ENCODE measurements at places on chromosomes 5 and 9. TPM values are rescaled to one million over a fixed set of nuclear protein-coding genes. Genes with fewer than 3 reads are reported as not detected.

DNA sequence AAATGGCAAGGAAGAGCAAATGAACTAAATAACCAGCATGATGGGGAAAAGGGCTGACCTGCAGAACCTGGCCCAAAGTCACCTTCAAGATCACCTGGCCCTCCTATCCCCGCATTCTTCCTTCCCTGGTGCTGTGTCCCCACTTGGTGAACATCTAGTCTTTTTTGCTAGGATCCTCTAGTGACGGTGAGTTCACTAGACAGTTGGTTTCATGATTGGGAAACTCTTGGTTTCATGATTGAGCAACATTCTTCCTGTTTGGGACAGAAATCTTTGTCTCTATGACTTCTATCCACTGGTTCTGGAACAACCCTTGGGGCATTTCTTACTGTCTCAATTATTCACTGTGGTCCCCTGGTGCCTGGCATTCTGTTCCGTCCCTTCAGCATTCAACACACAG lies 50.2 kb upstream of the DAB2IP start:
- H3K27me3 ChIP-seq: no peaks in the 10 kb centered on the region
- H3K4me1 ChIP-seq: peaks cover 49% of the 10 kb centered on the region
- H3K36me3 ChIP-seq: no peaks in the 10 kb centered on the region
- no peak overlapping the region for H3K4me3 ChIP-seq
- no peak overlapping the region for H3K27ac ChIP-seq

- H3K4me3 ChIP-seq: no peak overlapping the region
- peak overlapping the region; percentile 65 for H3K27ac ChIP-seq
- peaks cover 4% of the 10 kb centered on the region for H3K36me3 ChIP-seq
- no peak for DNase-seq
Measured at GRCh38 chr5:124633209-124633608, 113.2 kb downstream of the ZNF608 start.

GRCh38 chr9:9790216-9790872 lies 822.5 kb downstream of the PTPRD start:
- peak; percentile 64 for DNase-seq
- no peak overlapping the region for H3K27ac ChIP-seq
- no peak overlapping the region for H3K4me3 ChIP-seq
- H3K36me3 ChIP-seq: no peaks in the 10 kb centered on the region
- H3K4me1 ChIP-seq: no peaks in the 10 kb centered on the region

GRCh38 chr5:76294573-76294972 lies 108.5 kb upstream of the IQGAP2 start:
- no peak overlapping the region for H3K4me3 ChIP-seq
- no peak overlapping the region for H3K27ac ChIP-seq
- no peak for DNase-seq

DNA sequence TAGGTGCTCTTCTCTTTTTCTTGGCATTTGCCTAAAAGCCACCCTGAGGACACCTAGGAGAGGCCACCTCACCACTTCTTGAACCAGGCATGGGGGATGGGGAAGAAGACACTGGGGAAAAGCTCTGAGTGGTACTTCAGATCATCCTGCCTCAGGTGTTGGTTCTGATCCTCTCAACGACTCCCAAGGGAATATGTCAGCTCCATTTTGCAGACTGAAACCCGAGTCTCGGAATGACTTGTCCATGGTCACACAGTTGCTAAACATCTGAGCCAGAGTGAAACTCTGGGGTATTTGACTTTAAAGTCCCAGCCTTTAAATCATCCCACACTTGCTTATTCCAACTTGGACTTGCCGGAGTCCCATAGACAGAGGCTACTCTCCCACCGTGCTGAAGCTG lies 120.6 kb upstream of the GABRP start:
- no peak for DNase-seq
- H3K27me3 ChIP-seq: no peaks in the 10 kb centered on the region
- no peak overlapping the region for H3K27ac ChIP-seq

- no peaks in the 10 kb centered on the region for H3K4me1 ChIP-seq
- no peak overlapping the region for H3K4me3 ChIP-seq
- no peak for DNase-seq
Measured at GRCh38 chr9:11702548-11702947, 990.6 kb upstream of the TYRP1 start.

DNA sequence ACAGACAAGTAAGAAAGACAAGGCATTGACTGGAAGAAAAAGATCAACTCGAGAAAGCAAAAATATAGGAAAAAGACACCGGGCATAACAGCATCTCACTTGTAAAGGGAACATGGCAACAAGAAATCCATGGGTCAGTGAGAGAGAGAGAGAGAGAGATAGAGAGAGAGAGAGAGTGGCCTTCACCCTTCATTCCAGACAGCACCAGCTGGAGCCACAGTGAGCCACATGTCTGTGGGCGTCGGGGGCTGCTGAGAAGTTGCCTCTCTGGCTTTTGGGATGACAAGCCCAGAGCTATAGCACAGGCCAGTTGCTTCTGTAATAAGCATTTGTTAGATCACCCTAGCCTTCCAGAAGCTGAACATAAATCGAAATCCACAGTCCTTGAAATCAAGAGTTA lies 20.3 kb upstream of the ENC1 start:
- H3K27ac ChIP-seq: no peak overlapping the region
- no peaks in the 10 kb centered on the region for H3K4me1 ChIP-seq
- no peaks in the 10 kb centered on the region for H3K36me3 ChIP-seq
- no peaks in the 10 kb centered on the region for H3K27me3 ChIP-seq

GRCh38 chr5:38925154-38925925 lies 79.5 kb downstream of the OSMR start:
- H3K4me3 ChIP-seq: no peak overlapping the region
- DNase-seq: peak; percentile 57
- H3K27me3 ChIP-seq: no peaks in the 10 kb centered on the region
- H3K36me3 ChIP-seq: no peaks in the 10 kb centered on the region

GRCh38 chr5:133304707-133305216 lies 252.9 kb downstream of the HSPA4 start:
- H3K27me3 ChIP-seq: no peaks in the 10 kb centered on the region
- H3K27ac ChIP-seq: no peak overlapping the region
- no peaks in the 10 kb centered on the region for H3K4me1 ChIP-seq
- H3K36me3 ChIP-seq: no peaks in the 10 kb centered on the region
- DNase-seq: no peak

GRCh38 chr9:99237356-99237755 lies 15.3 kb downstream of the SEC61B start:
- peaks cover 4% of the 10 kb centered on the region for H3K4me1 ChIP-seq
- H3K27ac ChIP-seq: no peak overlapping the region
- H3K36me3 ChIP-seq: no peaks in the 10 kb centered on the region
- no peak for DNase-seq
- no peaks in the 10 kb centered on the region for H3K27me3 ChIP-seq

GRCh38 chr5:86971034-86971571 lies 296.6 kb upstream of the RASA1 start:
- H3K4me1 ChIP-seq: no peaks in the 10 kb centered on the region
- DNase-seq: peak; percentile 64
- H3K4me3 ChIP-seq: no peak overlapping the region
- H3K27me3 ChIP-seq: no peaks in the 10 kb centered on the region
- no peaks in the 10 kb centered on the region for H3K36me3 ChIP-seq

DNA sequence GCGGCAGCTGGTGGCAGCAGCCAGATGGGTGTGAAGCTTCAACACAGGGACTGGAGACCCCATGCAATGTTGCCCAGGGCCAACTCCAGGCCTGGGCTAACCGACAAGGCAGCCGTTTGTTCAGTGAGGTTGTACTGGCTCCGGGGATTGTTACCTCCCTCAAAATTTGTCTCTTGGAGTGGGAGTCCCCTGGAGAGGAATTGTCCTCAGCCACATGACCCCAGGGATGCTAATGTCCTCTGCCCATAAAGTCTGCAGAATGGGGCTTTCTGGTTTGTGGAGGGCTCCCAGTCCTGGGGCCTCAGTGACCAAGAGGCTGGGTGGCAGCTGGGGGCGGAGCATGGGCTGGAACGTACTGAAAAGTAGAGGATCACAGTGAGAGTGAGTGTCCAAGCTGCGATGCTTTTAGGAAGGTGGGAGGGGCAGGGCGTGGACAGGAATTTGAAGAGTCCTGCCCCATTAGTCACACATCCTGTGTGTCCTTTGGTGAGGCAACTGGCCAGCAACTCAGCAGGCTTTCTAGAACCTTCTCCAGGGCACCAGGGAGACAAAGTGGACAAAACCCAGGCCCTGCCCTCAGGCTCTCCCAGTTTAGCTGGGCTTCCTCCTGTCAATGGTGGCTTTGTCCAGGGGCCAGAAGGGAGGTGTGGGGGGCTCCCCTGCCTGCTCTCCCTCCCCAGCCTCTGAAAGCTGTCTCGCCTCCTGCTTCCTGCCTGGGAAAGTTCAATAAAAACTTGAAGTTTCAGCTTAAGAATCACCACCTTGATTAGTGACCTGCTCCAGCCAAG lies 114.0 kb downstream of the NSG2 start:
- no peaks in the 10 kb centered on the region for H3K27me3 ChIP-seq
- no peak for DNase-seq
- no peak overlapping the region for H3K4me3 ChIP-seq
- no peaks in the 10 kb centered on the region for H3K4me1 ChIP-seq
- H3K36me3 ChIP-seq: no peaks in the 10 kb centered on the region
- H3K27ac ChIP-seq: no peak overlapping the region

DNA sequence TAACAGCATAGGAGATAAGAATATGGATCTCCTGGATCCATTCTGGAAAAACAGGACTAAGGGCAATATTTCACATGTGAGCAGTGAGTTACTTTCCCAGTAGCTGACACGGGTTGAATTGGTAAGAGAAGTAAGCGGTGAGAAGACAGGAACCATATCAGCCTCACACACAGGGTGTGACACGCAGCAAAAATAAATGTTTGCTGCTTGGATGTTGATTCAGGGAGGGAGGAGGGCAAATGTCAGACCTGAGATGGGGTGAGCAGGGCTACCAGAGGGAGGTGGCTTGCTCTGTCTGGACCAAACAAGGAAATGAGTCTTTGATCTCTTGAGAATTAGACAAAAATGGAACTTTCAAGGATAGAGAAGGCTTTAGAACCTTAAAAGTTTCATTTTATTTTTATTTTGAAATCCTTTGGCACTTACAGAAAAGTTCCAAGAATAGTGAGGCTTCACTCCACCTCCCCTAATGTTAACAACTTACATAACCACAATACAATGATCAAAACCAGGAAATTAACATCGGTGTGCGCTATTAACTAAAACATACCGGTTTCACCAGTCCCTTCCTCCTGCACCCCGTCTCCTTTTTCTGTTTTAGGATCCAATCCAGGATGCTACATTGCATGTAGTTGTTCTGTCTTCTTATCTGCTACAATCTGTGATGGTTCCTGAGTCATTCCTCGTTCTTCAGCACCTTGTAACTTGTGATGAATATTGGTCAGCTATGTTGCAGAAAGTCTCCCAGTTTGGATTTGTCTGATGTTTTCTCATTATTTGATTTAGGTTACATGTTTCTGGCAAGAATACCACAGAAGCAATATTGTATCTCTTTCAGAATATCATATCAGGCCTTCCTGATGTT lies 20.5 kb upstream of the ARHGEF28 start:
- DNase-seq: no peak
- H3K27me3 ChIP-seq: peaks cover 17% of the 10 kb centered on the region
- no peak overlapping the region for H3K27ac ChIP-seq
- no peak overlapping the region for H3K4me3 ChIP-seq
- no peaks in the 10 kb centered on the region for H3K36me3 ChIP-seq

GRCh38 chr5:123215929-123216702 lies 127.1 kb downstream of the PRDM6 start:
- H3K27ac ChIP-seq: no peak overlapping the region
- H3K4me3 ChIP-seq: no peak overlapping the region
- peaks cover 7% of the 10 kb centered on the region for H3K4me1 ChIP-seq
- no peak for DNase-seq

- no peak overlapping the region for H3K4me3 ChIP-seq
- peaks cover 20% of the 10 kb centered on the region for H3K36me3 ChIP-seq
- no peaks in the 10 kb centered on the region for H3K27me3 ChIP-seq
- no peak overlapping the region for H3K27ac ChIP-seq
- no peak for DNase-seq
- no peaks in the 10 kb centered on the region for H3K4me1 ChIP-seq
Measured at GRCh38 chr9:128484686-128485413, 19.7 kb upstream of the GLE1 start.

GRCh38 chr9:35518225-35518821 lies 28.4 kb downstream of the RUSC2 start:
- no peaks in the 10 kb centered on the region for H3K27me3 ChIP-seq
- peak; percentile 88 for DNase-seq
- no peak overlapping the region for H3K4me3 ChIP-seq
- H3K36me3 ChIP-seq: no peaks in the 10 kb centered on the region
- H3K27ac ChIP-seq: peak overlapping the region; percentile 93

DNA sequence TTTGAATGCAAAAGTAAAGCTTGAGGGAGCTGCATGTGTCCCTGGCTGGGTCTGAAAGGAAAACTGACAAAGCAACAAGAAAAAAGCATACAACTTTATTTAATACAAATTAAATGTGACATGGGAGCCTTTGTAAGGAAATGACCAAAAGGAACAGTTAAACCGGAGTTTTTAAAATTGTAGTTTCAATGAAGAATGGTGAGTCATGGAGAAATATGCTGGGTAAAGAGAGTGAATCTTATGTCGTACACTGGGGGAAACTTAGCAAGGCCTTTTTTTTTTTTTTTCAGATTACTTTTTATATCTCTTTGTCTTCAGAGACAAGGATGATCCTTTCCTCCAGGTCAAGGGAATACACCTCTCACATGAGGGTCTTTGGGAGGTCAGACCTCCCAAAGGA lies 50.1 kb upstream of the FBXL17 start:
- H3K36me3 ChIP-seq: no peaks in the 10 kb centered on the region
- no peaks in the 10 kb centered on the region for H3K27me3 ChIP-seq
- H3K4me3 ChIP-seq: no peak overlapping the region
- H3K27ac ChIP-seq: no peak overlapping the region

DNA sequence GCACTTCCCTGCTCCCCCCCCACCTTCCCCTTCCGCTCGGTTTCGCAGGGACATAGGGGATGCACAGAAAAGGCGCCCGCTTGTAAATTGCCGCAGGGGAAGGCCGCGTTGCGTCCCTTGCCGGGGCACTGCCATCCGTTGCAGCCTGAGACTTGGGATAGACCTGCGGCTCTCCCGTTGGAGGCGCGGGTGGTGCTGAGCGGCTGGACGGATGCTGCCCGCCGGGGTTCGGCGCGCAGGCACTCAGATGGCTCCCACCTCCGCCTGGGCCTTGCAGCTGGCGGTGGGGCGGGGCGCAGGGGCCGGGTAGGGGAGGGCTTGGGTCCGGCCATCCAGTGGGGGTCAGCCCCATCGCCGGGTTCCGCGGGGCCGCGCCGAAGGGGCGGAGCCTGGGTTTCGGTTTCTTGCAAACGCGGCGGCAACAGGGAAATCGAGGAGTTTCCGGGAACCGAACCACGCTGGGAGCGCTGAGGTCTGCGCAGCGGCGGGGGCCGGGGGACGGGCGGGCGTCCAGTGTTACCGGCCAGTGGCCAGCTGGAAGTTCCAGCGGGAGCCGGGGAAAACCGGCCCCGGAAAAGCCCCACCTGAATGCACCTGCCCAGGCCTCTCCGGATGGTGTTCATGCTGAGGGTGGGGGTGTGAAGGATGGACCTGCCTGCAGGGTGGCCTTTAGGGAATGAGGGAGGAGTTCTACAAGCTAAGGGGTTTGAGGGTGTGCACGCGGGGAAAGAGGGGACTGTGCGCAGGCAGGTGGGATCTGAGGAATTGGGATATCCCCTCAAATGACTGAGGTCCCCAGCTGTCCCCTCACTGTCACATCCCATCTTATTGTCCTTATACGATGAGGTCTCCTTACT lies 6.3 kb upstream of the IRF1 start:
- H3K4me3 ChIP-seq: peak overlapping the region; percentile 36
- peaks cover 2% of the 10 kb centered on the region for H3K27me3 ChIP-seq
- DNase-seq: peak; percentile 96
- H3K36me3 ChIP-seq: no peaks in the 10 kb centered on the region
- H3K27ac ChIP-seq: no peak overlapping the region
- H3K4me1 ChIP-seq: peaks cover 5% of the 10 kb centered on the region

The BTNL3 gene
- polyA plus RNA-seq: not detected

The ARAP3 gene
- polyA plus RNA-seq: 1.4 TPM

The CYLC2 gene
- not detected for polyA plus RNA-seq

The TXNDC8 gene
- polyA plus RNA-seq: not detected

The DELE1 gene
- 58.1 TPM for polyA plus RNA-seq

The AFAP1L1 gene
- polyA plus RNA-seq: 38.7 TPM

The ARHGEF37 gene
- 6.3 TPM for polyA plus RNA-seq

All from cardiac muscle cell (in vitro differentiated cells and primary cell).